Panc1 (cell line): ENCODE measurements at places on chromosomes 1 and 21. TPM values are rescaled to one million over a fixed set of nuclear protein-coding genes. Genes with fewer than 3 reads are reported as not detected.

Gene NHLH1
- total RNA-seq = 0.18 TPM

Gene LGALS8
- total RNA-seq = 221 TPM

Gene RWDD3
- total RNA-seq = 6.1 TPM

Gene LRRN2
- total RNA-seq = 2.0 TPM

Gene PIGM
- total RNA-seq = 4.4 TPM

Gene RNU1-4
- 1,290 TPM for total RNA-seq

Gene KCNE2
- not detected for total RNA-seq

Gene CYP4A22
- not detected for total RNA-seq

Gene FAM131C
- 3.4 TPM for total RNA-seq

Gene AKR7A2
- total RNA-seq = 86.6 TPM

Gene ATP1A2
- 0.15 TPM for total RNA-seq

Gene CASZ1
- total RNA-seq = 27.8 TPM

Gene ODF2L
- total RNA-seq = 88.2 TPM

Gene TRIM58
- not detected for total RNA-seq

Gene MSTO1
- 60.9 TPM for total RNA-seq

Gene BEND5
- total RNA-seq = not detected

Gene SPATA21
- not detected for total RNA-seq

Gene TMEM200B
- total RNA-seq = 2.1 TPM
